Astrocyte (in vitro differentiated cells and primary cell): ENCODE measurements at places on chromosomes 5 and 9. TPM values are rescaled to one million over a fixed set of nuclear protein-coding genes. Genes with fewer than 3 reads are reported as not detected.

DNA sequence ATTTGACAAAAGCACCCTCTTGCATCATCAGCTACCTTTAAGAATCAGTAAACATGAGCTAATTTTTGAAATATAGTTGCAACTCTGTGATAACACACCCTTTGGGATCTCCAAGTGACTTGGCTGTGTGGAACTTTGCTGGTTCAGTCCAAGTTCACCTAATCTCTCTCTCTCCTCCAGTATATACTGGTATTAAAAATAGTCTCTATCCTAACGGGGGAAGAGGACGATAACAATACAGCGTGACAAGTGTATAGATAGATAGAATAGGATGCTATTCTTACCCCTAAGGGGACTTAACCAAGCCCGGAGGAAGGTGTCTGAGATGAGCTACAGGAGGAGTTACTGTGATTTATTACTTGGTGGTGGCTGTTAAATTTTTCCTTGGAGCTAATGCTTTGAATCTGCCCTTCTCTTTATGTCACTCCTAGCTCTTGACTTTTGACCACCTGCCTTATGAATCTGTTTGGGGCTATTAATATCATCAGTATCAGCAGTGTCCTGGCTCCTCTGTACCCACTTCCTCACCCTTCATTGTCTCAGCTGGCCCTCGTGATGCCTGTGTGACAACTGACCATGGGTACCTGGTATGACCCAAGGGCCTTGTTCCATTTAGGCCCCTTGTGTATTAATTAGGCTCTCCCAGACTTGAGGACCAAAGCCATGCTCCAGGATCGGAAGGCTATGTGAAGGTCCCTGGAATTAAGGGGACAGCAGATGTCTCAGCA lies 223.9 kb downstream of the SREK1 start:
- H3K27ac ChIP-seq, result no peak overlapping the region
- H3K27me3 ChIP-seq, result no peaks in the 10 kb centered on the region
- H3K4me1 ChIP-seq, result no peaks in the 10 kb centered on the region

- H3K4me3 ChIP-seq, result no peak overlapping the region
- H3K4me1 ChIP-seq, result peaks cover 21% of the 10 kb centered on the region
- DNase-seq, result no peak
- no peaks in the 10 kb centered on the region for H3K27me3 ChIP-seq
- H3K36me3 ChIP-seq, result no peaks in the 10 kb centered on the region
These were observed 286.1 kb upstream of the IRX1 start for GRCh38 chr5:3309538-3309937.

GRCh38 chr9:105967797-105968196 lies 273.5 kb downstream of the TMEM38B start:
- H3K27me3 ChIP-seq, result no peaks in the 10 kb centered on the region
- H3K27ac ChIP-seq, result no peak overlapping the region
- no peaks in the 10 kb centered on the region for H3K4me1 ChIP-seq
- H3K36me3 ChIP-seq, result no peaks in the 10 kb centered on the region
- no peak for DNase-seq
- no peak overlapping the region for H3K4me3 ChIP-seq

DNA sequence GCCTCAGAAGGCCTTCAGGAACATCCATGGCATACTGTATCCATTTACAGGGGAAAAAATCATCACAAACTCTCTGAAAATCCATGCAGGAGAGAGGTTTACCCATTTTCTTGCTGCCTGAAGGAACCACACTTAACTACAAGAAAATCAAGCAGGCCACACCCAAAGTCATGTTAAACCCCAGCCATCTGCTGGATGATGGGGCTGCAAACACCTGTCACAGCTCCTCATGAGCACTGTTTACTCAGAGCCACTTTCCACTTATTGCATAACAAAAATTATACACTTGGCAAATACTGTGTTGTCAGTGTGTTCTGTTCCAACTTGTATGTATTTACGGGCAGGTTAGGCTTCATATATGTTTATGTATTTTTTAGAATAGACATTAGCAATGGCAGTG lies 35.8 kb downstream of the PPIC start:
- no peaks in the 10 kb centered on the region for H3K27me3 ChIP-seq
- H3K4me1 ChIP-seq, result no peaks in the 10 kb centered on the region
- no peak overlapping the region for H3K4me3 ChIP-seq
- H3K27ac ChIP-seq, result no peak overlapping the region

DNA sequence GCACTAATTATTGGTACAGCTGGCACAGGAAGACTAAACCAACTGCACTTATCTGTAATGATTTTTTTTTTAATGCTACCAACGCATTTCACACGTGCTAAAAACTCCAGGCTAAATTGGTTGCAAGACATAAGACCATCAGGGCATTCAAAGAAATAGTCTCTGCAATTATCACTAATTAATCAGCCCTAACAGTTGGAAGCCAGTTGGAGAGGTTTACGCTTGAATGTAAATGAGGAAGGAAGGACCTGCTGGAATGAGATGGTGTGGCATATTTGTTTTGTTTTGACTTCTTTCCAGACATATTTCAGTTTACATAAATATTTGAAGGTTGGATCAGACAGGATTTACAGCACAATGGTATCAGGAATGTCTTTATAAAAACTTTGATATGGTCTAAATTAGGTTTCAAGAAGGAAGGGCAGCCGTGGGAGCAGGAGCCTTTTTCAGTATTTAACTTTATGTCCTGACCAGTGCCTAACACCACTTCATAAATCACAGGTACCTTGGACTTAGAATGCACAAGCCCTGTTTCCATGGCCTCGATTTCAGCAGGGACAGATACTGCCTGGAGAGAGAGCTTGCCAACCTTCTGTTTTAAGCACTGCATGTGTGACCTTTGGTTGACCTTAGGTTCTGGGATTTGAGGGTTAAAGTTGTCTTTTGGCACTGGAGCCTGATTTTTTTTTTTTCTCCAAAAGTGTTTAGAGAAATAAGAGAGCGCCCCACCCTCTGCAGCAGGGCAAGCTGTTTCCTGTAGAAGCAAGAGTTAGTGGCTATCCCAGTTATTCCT lies 199.8 kb upstream of the MAP3K1 start:
- H3K36me3 ChIP-seq, result no peaks in the 10 kb centered on the region
- no peak overlapping the region for H3K4me3 ChIP-seq
- no peak for DNase-seq

DNA sequence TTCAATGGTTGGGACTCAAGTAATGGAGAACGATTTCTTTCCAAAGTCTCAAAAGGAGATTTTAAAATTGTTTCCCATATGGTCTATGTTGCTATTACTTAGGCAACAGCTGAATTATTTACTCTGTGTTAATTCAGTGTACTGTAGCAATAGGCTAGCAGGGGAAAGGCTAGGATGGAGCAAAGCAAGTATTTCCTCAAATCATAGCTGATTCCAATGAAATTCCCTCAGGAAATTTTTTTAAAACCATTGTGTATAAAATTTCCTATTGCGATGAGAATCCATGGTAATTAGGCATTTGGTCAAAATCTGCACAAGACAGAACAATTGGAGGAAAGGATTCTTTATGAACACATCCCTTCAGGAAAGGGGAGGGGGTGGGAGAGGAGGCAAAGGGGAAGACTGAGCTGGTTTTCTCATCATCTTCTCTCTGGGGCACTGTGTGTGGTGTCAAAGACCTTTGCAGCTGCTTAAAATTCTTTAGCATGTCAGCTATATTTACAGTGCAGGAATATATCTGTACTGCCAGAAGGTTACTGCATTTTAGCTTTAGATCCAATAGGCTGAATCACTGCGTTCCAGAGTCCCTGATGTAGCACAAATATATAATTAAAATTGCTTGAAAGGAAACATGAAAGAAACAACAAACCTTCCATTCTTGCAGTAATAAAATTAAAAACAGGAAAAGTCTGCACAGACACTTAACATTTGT lies 95.3 kb downstream of the ZNF608 start:
- H3K27ac ChIP-seq, result peak overlapping the region; percentile 54
- H3K36me3 ChIP-seq, result no peaks in the 10 kb centered on the region
- DNase-seq, result no peak
- peaks cover 54% of the 10 kb centered on the region for H3K4me1 ChIP-seq
- H3K27me3 ChIP-seq, result no peaks in the 10 kb centered on the region
- peak overlapping the region; percentile 66 for H3K4me3 ChIP-seq

GRCh38 chr5:75616971-75617621 lies 5.8 kb downstream of the ANKDD1B start:
- H3K27me3 ChIP-seq, result no peaks in the 10 kb centered on the region
- H3K36me3 ChIP-seq, result no peaks in the 10 kb centered on the region
- no peak overlapping the region for H3K4me3 ChIP-seq
- peak overlapping the region; percentile 17 for H3K27ac ChIP-seq

GRCh38 chr5:56155992-56156584 lies 77.0 kb downstream of the ANKRD55 start:
- H3K27ac ChIP-seq, result no peak overlapping the region
- H3K27me3 ChIP-seq, result no peaks in the 10 kb centered on the region
- no peaks in the 10 kb centered on the region for H3K36me3 ChIP-seq
- H3K4me1 ChIP-seq, result no peaks in the 10 kb centered on the region

- no peaks in the 10 kb centered on the region for H3K36me3 ChIP-seq
- H3K27ac ChIP-seq, result no peak overlapping the region
- H3K27me3 ChIP-seq, result no peaks in the 10 kb centered on the region
- no peak for DNase-seq
- no peak overlapping the region for H3K4me3 ChIP-seq
- H3K4me1 ChIP-seq, result no peaks in the 10 kb centered on the region
These were observed 52.1 kb upstream of the CEMIP2 start for GRCh38 chr9:71820403-71820921.

GRCh38 chr9:122302237-122303093 lies 37.8 kb downstream of the MRRF start:
- peaks cover 12% of the 10 kb centered on the region for H3K4me1 ChIP-seq
- peaks cover 4% of the 10 kb centered on the region for H3K36me3 ChIP-seq
- no peak overlapping the region for H3K27ac ChIP-seq
- no peak overlapping the region for H3K4me3 ChIP-seq
- no peak for DNase-seq
- no peaks in the 10 kb centered on the region for H3K27me3 ChIP-seq

DNA sequence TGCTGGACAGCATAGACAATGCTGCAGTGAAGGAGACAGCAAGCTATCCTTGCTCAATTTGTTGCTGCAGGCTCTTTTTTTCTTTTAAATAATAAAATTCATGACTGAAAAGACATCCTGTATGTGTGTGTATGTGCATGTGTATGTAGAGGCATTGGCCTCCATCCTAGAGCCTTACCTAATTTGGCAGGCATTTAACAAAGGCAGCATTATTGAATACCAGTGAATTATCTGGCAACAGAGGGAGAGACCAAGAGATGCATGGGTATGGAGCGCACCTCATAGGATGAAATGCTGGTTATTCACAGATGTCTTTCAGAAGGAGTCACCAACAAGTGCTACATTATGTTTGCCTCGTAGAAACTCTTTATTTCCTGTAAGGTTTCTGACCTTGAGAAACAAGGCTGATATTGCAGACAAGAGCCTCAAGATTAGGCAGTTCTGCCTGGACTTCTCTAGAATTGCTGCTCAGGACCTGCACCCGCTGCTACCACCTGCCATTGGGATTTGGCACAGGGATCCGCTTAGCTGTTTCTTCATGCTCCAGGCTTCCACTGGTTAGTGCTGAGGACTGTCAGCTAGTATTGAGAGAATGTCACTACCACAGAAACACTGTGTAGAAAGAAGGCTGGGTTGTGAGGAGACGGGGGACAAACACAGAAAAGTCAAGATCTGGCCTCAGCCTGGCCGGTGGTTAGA lies 247.7 kb upstream of the RFX3 start:
- DNase-seq, result peak; percentile 33
- H3K36me3 ChIP-seq, result no peaks in the 10 kb centered on the region
- no peak overlapping the region for H3K4me3 ChIP-seq
- H3K27me3 ChIP-seq, result no peaks in the 10 kb centered on the region

DNA sequence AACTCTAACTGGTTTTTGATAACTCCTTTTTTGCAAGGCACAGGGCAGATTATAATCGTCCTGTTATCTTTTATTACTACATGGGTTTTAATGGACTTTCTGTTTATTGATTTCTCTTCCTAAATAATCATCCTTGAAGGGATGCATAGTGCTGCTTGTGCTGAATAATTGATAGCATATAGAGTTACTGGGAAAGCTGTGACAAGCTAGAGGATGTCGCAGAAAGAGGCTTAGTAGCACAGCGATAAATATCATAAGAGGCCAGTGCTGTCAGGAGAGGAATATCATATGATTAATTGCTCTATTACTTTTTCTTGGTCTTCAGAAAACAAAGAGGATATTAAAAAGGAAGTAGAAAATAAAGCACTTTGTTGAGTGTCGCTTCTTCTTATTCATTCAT lies 1007.1 kb upstream of the ACO1 start:
- no peaks in the 10 kb centered on the region for H3K27me3 ChIP-seq
- H3K4me1 ChIP-seq, result no peaks in the 10 kb centered on the region
- H3K27ac ChIP-seq, result no peak overlapping the region

GRCh38 chr5:162503796-162504195 lies 436.2 kb downstream of the GABRG2 start:
- H3K27ac ChIP-seq, result no peak overlapping the region
- H3K27me3 ChIP-seq, result no peaks in the 10 kb centered on the region
- no peaks in the 10 kb centered on the region for H3K4me1 ChIP-seq
- H3K4me3 ChIP-seq, result no peak overlapping the region
- H3K36me3 ChIP-seq, result no peaks in the 10 kb centered on the region

DNA sequence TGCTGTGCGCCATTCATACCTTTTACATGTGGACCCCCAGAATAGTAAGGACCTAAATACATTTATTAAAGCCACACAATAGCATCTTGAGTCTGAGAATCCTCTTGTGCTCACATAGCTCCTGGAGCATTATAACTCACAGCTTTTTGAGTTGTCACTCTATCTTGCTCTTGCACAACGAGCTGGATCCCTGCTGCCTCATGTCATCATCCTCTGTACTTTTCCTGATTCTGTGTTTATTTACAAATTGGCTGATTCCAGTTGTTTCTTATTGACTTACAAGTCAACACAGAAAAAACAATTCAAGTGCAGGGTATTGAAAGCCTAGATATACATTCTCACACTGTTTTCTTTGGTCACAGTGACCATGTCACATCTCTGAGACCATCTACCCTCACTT lies 112.9 kb downstream of the SLC1A3 start:
- no peak for DNase-seq
- H3K4me1 ChIP-seq, result no peaks in the 10 kb centered on the region
- no peaks in the 10 kb centered on the region for H3K36me3 ChIP-seq

GRCh38 chr5:143174714-143175398 lies 228.6 kb downstream of the NR3C1 start:
- H3K27ac ChIP-seq, result peak overlapping the region; percentile 22
- no peaks in the 10 kb centered on the region for H3K27me3 ChIP-seq
- peaks cover 18% of the 10 kb centered on the region for H3K4me1 ChIP-seq
- no peak overlapping the region for H3K4me3 ChIP-seq

DNA sequence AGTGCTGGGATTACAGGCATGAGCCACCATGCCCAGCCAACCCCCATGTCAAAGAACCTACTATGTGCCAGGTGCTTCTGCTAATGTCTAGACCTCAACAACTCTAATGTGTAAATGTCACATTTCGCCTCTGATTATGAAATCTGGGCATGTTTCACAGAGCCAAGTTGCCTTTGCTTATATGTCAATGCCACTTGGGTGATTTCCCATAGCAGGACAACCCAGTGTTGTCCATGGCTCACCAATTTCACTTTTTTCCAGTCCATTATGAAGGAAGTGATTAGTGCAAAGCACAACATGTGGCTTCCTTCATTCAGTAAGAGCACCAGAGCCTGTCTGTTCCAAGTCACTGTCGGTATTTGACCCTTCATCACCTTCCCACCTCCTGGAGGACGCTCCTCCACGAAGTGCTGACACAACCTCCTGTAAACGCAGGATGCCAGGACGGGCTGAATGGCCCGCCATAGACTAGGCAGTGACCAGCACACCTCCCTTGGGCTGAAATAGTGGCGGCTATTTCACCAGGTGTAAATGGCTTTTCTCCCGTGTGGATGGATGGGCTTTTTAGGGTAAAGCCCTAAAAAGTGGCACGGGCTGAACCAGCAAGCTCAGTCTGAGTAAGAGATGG lies 962 bp upstream of the PKN3 start:
- no peak overlapping the region for H3K4me3 ChIP-seq
- no peaks in the 10 kb centered on the region for H3K27me3 ChIP-seq
- H3K27ac ChIP-seq, result no peak overlapping the region
- H3K4me1 ChIP-seq, result peaks cover 4% of the 10 kb centered on the region
- H3K36me3 ChIP-seq, result peaks cover 1% of the 10 kb centered on the region

Gene SLC36A3
- not detected in 2 replicates for total RNA-seq

Gene MLANA
- not detected in 2 replicates for total RNA-seq

Gene IFNA21
- not detected in 2 replicates for total RNA-seq

Gene INSL6
- total RNA-seq, result not detected in 2 replicates

Gene PAEP
- total RNA-seq, result 0.39 TPM in 1 of 2 replicates, not detected in the other
